ENCODE measurements at places on chromosomes 3 and 15. TPM values are rescaled to one million over a fixed set of nuclear protein-coding genes. Genes with fewer than 3 reads are reported as not detected.

The SCAP gene
- polyA plus RNA-seq = 36.4 TPM

The CHDH gene
- 0.46 TPM for polyA plus RNA-seq

The KLHL40 gene
- not detected for polyA plus RNA-seq

The GP9 gene
- polyA plus RNA-seq = not detected

The ANKDD1A gene
- polyA plus RNA-seq = 1.4 TPM

The GOLGA8O gene
- 0.41 TPM for polyA plus RNA-seq

The CCR8 gene
- not detected for polyA plus RNA-seq

Measured in esophagus (tissue), 2 donors.